HTR-8/SVneo (cell line): ENCODE measurements at places on chromosomes 7 and 10.
A peak's percentile ranks its signal among the peaks of the same experiment; 100 is the strongest.

DNA sequence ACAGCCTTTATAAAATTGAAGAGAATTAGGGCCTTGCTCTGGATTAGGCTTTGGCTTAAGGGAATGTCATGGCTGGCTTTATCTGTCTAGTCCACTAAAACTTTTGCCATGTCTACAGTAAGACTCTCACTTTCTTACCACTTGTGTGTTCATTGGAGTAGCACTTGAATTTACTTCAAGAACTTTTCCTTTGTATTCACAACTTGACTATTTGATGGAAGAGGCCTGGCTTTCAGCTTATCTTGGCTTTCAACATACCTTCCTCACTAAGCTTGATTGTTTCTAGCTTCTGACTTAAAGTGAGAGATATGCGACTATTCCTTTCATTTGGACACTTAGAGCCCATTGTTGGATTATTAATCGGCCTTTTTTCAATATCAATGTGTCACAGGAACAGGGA, 96.1 kb downstream of the TPST1 start:
- no peak for DNase-seq

- no peak for DNase-seq
Measured at GRCh38 chr7:129191272-129191671, 2.8 kb downstream of the SMO start.

DNA sequence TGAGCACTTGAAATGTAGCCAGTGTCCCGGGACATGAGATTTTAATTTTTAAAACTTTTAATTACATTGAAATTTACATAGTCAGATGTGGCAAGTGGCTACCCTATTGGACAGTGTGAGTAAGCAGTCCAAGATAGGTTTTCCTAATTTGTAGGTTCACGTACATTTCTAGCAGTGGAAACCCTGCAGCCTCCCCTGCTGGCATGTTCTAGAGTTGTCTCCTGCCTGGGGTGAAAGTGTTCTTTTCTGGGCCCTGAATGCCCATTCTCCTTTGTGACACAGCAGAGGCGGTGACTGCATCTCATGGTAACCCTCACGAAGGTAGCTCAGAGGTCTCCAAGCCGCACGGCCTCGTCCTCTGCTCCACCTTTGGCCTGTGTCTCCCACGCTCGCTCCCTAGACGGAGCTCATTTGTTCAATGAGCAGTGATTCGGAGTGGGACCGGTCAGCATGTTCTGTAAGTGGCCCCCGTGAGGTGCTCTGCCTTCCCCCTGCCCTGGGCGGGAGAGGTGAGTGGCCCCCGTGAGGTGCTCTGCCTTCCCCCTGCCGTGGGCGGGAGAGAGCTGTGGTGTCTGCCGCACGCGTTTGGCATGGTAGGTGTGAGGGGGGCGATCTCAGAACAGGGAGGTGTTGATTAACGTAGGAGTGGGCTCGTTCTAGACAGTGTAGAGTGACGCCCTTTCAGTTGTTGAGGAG, 18.0 kb downstream of the WDR37 start:
- DNase-seq = no peak

DNA sequence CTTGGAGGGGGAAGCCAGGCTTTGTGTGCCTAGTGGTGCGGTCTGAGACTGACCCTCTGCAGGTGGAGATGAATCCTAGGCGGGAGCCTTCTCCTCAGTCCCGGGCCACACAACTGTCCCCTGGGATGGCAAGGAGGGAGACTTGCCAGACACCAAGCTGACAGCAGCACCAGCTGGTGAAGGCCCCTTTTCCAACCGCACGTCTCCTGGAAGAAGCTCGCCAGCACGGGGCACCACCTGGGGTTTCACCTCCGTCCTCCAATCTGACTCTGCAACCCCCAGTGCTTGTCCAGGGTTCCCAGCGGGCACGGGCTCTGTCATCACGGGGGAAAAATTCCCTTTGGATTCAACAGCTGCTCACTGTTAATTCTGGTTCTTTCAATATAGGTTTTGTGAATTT, 34.2 kb upstream of the TCERG1L start:
- DNase-seq = no peak

DNA sequence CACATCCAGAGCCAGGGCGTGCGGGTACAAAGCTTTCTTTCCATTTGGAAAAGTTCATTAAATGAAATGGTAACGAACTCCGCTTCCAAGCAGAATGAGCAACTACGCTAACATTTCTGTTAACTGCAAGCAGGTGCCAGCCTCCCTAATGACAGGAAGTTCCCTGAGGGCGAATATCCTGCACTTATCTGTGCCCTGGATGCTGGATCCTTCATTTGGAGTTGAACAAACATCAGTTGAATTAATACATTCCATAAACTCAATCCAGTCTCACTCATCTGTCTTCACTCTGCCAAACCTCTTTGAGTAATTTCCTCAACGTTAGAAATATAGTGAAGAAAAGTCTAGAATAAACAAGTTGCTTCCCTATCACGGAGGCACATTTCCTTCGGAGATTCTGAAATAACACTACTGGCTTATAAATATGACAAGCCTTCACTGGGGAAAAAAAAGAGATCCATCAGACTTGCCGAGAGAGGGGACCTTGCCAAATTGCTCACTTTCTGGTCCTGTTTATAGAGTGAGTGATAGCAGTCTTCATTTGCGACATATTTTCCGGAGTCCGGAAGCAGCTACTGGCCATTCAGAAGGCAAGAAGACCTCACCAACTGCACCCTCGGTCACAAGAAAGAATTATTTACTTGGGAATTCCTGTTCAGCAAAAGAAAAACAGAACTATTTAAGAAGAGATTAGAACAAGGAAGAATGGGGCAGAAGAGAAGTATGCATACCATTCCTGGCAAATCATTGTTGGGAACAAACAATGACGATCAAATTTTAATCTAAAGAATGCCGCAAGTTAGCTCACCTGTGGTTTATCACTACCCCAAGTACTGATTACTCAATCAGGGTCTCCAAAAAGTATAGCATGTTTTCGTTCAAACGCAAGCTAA, 196.4 kb downstream of the FAM107B start:
- no peak for DNase-seq

DNA sequence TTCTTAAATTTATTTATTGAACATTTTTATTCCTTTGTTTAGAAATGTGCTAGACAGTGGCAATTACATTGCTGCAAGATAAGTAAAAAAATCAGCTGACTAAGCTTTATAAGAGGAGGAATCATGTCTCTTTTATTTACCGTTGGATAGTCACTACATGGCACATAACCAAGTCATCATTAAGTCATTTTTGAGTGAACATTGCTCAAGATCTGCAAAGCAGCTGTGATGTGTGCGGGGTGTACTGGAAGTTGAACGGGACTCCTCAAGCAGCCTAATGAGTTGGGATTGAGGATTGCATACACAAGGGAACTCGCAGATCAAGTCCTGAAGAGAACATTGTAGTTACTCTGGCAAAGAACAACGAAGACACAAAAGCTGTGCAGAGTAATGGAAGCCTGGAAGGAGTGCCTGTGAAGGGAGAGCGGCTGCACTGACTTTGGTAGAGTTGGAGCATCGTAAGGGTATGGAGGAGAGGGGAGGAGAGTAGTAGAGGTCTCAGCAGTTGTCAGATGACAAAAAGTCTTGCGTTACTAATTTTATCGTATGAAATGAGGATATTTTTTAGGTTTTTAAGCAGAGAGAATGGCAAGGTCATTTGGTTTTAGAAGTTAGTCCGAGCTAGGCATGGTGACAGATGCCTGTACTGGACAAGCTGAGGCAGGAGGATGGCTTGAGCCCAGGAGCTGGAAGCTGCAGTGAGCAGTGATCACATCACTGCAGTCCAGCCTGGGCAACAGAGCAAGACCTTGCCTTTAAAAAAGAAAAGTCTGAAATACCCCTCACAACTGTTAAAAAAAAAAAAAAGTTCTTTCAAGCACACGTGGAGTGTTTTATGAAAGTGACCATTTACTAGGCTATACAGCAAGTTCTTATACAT, 95.1 kb downstream of the BMPR1A start:
- DNase-seq = no peak

GRCh38 chr7:24700521-24701260, 56.6 kb downstream of the GSDME start:
- DNase-seq = no peak

GRCh38 chr10:115503546-115503945, 410.4 kb downstream of the ATRNL1 start:
- DNase-seq = no peak

GRCh38 chr10:29259498-29259897, 29.4 kb upstream of the LYZL1 start:
- DNase-seq = no peak

GRCh38 chr10:33706746-33707145, 372.3 kb upstream of the NRP1 start:
- no peak for DNase-seq

- peak; percentile 47 for DNase-seq
Measured at GRCh38 chr10:104328896-104329710, 9.2 kb downstream of the ITPRIP start.

DNA sequence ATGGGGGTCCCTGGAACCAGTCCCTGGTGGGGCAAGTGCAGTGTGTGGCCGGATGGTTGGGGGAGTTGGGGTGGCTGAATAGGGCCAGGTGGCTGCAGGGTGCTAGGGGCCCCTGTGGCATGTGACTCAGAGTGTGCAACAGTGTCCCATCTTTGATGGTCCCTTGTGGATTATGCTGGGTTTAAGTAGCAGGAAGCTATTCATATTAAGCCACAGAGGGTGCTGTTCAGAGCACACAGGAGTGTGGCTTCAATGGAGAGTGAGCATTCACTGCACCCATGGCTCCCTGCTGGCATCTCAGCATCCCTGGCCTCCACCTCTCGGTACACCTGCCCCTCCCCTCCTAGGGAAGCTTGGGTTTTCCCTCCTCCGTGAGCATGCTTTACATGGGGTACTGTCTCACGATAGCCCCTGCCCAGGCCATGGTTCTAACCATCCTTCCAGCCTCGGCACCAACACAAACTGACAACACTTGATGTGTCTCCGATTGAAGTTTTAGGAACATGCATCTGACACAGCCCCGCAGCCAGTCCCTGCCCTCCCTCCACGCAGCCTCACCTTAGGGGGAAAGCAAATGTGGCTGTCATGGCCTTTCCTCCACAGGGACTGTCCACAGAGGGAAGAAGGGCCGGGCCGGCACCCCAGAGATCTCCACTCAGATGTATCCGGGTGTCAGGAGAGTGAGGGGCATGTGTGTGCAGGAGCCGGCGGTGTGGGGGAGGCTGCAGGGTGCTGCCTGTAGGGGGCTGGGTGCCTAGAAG, 30.4 kb upstream of the PPIF start:
- DNase-seq = no peak

GRCh38 chr10:35916791-35917190, 274.7 kb upstream of the FZD8 start:
- DNase-seq = no peak

DNA sequence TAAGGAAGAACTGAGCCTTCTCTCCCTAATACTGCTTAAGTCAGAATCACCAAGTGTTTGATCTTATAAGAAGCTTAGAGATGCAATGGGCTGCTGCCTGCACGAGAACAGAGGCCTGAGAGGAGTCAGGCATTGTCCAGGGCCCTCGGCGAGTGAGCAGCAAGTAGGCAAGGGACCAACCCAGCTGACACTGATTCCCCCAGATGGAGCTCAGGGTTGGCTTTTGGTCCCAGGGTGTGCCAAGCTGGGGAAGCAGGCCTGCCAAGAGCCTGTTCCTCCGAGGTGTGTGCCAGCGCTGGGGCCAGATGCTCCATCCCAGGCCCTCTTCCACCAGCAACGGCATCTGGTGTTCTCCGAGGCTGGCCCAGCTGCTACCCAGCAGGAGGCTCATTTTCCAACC, 222.0 kb upstream of the ZMIZ1 start:
- DNase-seq = no peak

DNA sequence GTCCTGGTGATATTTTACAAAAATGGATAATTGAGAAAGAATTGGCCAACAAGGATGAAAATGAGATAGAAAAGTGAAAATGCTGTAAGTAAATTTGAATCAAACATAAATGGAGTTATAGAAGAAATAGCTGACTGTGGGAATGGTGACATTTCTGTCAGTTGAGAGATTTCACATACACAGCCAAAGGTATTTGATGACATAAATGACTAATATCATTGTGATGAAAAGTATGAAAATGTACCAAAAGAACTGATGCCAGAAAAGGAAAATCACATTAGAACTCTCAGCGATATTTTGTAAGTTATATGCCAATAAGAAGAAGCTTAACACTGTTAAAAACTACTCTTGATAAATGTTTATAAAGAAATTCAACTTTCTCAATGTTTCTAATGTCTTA, 54.9 kb downstream of the TFPI2 start:
- no peak for DNase-seq

DNA sequence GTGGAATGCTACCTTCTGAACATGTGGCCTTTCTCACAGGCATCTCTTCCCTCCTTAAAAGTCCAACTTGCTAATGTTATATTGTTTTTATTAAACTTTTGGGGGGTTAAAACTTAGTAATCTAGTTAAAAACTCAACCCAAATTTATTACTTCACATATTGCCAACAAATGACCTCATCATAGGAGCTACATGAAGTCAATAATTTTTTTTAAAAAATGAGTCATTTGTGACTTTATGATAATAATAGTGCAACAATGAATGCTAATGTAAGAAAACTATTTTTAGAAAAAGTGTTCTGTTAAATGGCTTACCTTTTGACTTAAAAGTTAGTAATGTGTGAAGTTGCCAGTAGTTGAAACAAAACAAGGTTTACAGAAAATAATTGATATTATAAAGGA, 325.9 kb upstream of the FZD1 start:
- no peak for DNase-seq

DNA sequence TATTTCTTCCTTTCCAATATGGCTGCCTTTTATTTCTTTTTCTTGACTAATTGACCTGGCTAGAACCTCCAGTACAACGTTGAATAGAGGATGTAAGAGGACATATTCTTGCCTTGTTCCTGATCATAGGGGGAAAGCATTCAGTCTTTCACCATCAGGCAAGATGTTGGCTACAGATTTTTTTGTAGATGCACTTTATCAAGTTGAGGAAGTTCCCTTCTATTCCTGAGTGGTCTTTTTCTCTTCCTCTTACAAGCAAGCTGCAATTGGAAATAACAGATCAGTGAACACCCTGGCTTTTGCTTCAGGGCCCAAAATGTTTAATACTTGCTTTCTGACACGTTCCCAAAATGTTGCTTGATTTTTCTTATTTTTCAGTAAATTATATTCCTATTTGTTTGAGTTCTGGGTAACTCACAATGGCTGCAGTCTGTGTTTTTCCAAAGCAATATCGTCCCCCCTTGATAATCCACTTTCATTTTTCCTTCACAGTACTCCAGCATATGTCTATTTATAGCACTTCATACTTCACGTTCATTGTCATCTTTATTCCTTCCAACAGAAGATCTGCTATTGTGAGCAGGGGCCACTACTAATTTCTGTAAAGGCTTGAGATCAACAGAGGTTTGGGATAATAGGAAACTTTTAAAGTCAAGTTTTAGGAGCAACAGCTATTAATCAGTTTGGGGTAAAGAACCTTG, 11.7 kb downstream of the CPEB3 start:
- DNase-seq = no peak

- DNase-seq = no peak
Measured at GRCh38 chr10:93342921-93343320, 139.2 kb downstream of the MYOF start.

- DNase-seq = peak; percentile 27
Measured at GRCh38 chr10:63720072-63720537, 198.9 kb downstream of the REEP3 start.

- DNase-seq = no peak
Measured at GRCh38 chr10:85623758-85624157, 742.8 kb downstream of the GRID1 start.

GRCh38 chr7:12290761-12291160, 79.7 kb downstream of the TMEM106B start:
- DNase-seq = no peak

GRCh38 chr10:777913-778479, 88.5 kb upstream of the DIP2C start:
- DNase-seq = no peak
